Kasumi-1 (cell line): ENCODE measurements at places on chromosomes 1 and 21.

DNA sequence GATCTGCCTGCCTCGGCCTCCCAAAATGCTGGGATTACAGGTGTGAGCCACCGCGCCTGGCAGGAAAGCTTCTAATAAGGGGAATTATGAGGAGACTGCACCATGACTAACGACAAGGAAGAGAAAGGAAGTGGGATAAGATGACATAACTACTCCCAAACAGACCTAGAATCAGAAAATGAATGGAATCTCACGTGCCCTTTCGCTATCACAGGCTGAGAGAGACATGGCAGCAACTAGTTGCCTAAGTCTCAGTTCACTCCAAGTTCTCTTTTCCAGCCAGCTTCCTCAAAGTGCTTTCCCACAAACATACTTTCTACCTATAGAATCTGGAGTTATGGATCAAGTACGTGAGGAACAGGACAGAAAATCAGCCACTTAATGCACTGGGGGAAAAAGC lies 2.0 kb downstream of the PI4KB start:
- no peak for DNase-seq

DNA sequence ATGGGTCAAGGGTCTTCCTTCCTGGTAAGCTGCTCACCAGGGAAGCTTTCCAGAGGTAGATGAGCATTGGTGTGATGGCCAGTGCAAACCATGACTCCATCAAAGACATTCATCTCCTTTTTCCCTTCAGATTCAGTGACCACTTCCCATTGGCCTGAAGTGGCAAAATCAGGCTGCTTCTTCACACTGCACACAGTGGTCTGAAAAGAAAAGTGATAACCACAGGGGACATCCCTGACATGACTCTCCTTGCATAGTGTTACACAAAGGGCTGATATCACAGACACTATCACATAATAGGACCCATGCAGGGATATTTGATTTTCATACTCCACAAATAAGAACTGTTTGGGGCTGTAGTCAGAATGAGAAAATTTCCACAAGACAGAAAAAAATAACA lies 11.9 kb downstream of the FMO5 start:
- no peak for DNase-seq

- DNase-seq = no peak
These were observed 42.1 kb downstream of the LRRC8B start for GRCh38 chr1:89566761-89567174.

DNA sequence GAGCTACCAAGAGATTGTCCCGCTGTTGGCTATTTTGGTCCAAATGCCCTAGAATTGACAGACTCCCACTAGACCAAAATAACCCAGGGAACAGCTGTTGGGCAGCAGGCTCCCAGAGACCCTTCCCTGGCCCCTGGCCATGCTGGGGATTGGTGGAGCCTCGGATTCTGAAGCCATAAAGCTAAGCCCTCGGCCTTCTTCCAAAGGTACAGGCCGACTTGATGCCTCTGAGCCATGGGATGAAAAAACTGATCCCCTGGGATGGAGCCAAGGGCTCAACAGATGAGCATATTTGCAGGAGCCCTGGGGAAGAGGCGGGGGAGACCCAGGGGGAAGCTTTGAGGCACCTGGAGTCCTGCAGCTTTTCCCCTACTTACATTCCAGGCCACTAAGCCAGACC lies 1.0 kb upstream of the LRRC38 start:
- no peak for DNase-seq

DNA sequence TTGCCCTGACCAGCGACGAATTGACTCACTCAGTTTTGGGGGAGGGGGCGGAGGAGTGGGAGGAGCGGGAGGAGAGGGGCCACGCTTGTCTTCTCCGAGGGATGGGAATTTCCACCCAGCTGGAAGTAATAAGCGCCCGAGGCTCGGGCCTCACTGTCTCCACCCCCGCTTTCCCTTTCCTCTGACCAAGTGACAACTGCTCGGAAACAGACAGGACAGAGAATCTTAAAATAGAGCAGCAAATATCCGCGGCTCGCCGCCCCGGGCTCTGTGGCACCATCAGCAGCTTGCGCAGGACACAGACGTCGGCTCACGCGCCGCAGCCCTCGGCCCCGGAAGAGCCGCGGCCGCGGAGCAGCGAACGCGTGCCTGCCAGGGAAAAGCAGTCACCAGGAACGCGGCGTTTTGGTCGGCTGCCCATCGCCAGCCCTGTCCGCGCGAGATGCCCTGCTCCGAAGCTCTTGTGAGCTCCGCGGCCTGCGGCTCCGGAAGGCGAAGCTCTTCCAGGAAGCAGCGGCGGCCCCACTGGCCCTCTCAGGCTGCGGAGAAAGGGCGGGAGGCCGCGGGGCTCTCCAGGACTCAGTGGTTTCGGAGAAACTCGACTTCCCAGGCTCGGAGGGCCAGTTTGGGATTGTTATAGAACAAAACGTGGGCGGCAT lies 10.7 kb upstream of the RGS16 start:
- DNase-seq = peak; percentile 74

DNA sequence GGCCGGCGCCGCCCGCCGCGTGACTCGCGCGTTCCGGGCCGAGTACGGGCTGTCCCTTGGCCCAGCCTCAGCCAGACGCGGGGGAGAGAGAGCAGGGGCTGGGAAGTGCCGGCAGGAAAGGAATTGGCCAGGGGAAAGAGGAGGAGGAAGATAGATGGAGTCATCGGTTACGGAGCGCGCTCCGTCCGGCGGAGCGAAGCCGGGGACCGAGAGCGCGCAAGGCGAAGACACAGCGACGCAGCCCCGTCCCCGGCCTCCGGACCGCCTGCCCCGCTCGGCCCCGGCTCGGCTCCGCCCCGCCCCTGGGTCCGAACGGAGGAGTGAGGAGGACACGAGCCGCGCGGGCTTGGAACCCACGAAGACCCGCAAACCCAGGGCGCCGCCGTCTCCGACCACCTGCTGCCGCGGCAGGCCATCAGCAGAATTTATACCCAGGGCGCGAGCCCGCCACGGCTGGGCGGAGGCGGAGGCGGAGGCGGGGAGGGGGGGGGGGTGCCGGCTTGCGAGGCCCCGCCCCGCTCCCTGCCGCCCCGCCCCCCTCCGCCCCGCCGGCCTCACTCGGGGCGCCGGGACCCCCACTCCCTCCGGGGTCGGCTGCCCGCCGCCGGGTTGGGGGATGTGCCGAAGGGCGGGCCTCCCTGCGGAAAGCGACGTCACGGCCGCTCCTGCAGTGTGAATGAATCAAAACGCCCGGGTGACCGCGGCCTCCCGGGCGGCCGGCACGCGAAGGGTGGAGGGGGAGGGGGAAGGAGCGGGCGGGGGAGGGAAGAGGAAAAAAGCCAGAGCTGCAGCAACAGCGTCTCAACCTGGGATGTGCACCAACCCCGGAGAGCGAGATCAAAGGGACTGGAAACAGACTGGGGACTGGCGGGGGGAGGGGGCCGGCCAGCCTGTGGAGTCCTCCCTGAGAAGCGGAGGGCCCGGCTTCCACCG lies at the start of gene LHX4:
Gene LHX4 (plus strand): TSS at position 782 of the 933 bp plus-strand sequence. CDS start 266 bp downstream, outside the sequence.
- peak; percentile 20 for DNase-seq

DNA sequence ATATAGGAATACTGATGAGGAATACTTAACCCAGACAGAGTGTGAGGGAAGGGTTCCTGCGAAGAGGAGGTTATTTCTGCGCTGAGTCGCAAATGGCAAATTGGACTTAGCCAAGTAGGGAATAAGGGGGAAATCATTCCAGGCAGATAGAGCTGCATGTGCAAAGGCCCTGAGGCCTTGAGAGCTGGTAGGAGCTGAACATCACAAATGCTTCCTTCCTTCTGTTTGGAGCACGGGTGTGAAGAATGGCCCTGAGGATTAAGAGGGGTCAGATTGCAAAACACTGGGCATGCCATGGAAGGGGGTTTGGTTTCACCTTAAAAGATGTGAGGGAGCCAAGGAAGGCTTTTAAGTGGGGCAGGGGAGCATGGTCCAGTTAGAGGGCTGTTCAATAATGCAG lies 12.4 kb downstream of the IER5 start:
- DNase-seq = no peak

DNA sequence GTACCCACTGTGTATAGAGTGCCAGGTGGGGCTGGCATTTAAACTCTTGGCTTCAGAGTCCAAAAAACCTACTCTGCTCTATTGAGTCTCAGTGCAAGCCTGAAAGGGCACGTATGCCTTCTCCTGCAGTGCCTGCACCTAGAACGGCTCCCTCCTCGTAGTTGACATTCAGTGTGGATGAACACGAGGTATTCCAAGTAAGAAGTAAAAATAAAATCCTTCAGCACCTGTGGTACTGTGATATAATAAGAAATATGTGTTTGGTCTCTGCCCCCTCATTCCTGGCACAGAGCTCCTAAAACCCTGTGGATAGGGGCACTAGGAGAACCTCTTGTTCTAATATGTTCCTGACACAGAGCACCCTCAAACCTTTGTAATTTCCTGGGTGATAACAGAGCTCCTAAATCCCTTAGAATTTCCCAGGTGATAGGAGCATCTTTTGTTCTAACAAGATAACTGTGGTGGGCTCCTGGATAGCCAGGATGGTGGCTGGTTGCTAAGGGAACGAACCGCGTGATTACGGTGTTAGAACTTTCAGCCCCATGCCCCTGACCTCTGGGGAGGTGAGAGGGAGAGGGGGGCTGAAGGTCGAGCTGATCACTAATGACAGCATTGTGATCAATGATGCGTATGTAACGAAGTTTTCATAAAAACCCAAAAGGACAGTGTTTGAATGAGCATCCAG lies 16.8 kb downstream of the UCK2 start:
- DNase-seq = no peak

DNA sequence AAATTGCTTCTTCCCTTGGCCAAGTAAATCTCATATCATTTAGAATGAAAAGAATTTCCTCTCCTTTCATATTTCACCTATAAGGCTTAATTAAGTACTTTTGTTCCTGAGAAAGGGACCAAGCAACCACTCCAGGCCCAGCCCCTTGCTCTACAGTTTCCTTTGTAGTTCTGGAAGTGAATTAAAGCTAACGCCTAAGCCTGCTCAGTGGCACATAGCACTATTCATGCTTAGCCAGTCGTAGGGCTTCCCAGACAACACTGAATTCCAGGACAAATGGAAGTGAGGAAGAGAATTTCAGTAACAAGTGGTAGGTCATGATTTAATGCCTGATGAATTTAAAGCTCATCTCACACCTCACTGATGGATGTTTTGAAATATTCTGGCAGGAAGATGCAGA lies 73.3 kb downstream of the RPAP2 start:
- no peak for DNase-seq

DNA sequence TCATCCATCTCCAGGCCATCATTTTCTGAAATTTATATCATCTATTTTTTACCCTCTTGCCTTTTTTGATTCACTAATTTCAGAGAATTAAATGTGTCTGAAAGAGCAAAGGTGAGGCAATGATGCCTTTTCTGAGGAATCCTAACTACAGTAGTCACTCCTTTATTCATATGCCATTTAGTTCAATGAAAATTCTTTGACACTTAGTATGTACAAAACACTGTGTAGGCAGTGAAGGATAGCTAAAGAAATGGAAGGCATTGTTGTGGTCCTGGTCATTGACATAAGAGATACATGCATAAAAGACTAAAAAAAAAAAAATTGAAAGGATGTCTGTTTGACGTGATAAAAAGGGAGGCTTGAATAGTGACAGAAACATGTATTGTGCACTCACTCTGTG lies 171.9 kb upstream of the BEND5 start:
- DNase-seq = no peak

DNA sequence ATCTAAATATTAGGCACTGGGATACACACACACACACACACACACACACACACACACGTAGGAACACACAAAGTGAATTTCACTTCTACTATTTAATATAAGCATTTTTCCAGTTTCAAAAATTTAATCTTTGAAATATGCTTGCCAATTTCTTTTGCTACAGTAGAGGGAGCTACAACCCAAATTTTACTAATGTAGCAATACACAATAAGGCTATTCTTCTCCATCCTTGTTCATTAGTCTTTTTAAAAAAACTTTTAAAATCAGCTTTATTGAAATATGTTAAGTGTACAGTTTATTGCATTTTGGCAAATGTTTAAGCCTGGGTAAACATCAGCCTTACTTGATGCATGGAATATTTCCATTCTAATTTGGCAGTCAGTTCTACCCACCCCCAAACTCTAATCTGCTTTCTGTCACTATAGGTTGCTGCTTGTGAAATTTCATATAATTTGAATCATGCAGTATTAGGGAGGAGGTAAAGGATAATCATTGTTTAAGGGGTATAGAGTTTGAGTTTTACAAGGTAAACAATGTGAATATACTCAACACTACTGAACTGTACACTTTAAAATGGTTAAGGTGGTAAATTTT lies 93.0 kb upstream of the TENT5C start:
- peak; percentile 67 for DNase-seq

- DNase-seq = no peak
These were observed 55.9 kb downstream of the NENF start for GRCh38 chr1:212488436-212489283.

GRCh38 chr1:245179706-245180105 lies 24.9 kb downstream of the KIF26B start:
- DNase-seq = no peak

GRCh38 chr1:55285834-55286233 lies 70.7 kb upstream of the USP24 start:
- DNase-seq = no peak

DNA sequence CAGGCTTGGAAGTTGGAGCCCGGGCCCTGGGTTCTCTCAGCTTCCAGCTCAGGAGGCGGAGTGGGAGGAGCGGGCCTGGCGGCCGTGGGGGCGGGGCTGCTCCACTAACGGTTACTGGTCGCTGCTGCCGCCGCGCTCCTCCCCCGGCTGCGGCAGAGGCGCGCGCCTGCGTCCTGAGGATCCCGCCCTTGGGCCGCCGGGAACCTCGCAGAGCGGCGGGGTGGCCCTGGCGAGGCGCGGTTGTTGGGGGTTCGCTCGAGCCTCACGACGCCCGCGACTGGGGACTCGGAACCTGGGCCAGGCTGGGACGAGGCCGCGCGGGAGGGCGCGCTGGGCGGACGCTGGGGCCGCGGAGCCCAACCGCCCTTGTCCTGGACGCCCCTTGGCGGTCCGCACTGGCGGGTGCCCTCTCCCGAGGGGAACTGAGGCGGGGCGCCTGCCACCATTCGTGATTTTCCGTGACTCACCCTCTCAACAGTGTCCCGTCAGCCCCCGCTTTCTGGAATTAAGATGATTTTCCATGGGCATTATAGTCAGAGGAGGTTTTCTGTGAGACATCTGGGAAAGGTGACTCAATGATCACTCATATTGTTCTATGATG lies 34.1 kb downstream of the OR2G3 start:
- DNase-seq = no peak

DNA sequence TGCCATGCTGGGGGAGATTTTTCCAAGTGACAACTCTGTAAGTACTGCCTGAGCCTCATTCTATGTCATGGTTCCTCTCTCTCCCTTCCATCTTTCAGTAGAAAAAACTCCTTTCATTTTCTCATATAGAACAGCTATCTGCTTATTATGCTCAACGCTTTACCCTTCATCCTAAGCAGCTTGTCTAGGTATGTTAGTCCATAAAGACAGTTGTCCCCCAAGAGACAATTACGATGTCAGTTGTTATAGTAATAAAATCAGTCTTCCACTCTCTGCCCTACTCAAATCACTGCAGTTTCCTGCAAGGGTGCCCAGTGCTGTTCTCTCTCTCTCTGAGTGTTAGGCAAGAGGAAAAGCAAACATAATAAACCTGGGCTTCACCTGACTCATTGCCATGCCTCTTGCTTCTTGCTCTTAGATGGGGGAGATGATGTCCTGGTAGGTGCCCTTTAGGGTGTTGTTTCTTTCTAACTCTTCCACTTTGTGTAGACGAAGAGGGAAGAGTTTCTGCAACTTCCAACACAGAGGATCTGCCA lies 59.4 kb downstream of the PAPPA2 start:
- no peak for DNase-seq
